ENCODE measurements at places on chromosomes 5 and 9.

DNA sequence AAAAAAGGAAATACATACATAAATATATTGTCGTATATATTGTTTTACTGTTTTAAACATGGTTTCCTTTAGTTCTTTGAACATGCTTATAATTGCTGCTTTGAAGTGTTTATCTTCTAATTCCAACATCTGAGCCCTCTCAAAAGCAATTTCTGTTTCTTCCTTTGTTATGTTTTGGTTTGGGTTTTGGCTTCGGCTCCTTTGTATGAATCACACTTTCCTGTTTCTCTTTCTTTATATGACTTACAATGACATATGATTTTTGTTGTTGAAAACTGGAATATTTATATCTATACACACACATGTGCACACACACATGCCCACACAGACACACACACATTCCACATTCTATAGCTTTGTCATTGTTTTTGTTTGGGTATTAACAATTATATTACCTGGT lies 1206.7 kb downstream of the CDH12 start:
- DNase-seq: no peak

- peak; percentile 25 for DNase-seq
Measured at GRCh38 chr9:31030741-31031202, 1353.7 kb upstream of the ACO1 start.

- DNase-seq: no peak
Measured at GRCh38 chr5:156824241-156824640, 25.9 kb upstream of the PPP1R2B start.

GRCh38 chr9:99052815-99053715 lies 51.8 kb upstream of the TGFBR1 start:
- DNase-seq: no peak

DNA sequence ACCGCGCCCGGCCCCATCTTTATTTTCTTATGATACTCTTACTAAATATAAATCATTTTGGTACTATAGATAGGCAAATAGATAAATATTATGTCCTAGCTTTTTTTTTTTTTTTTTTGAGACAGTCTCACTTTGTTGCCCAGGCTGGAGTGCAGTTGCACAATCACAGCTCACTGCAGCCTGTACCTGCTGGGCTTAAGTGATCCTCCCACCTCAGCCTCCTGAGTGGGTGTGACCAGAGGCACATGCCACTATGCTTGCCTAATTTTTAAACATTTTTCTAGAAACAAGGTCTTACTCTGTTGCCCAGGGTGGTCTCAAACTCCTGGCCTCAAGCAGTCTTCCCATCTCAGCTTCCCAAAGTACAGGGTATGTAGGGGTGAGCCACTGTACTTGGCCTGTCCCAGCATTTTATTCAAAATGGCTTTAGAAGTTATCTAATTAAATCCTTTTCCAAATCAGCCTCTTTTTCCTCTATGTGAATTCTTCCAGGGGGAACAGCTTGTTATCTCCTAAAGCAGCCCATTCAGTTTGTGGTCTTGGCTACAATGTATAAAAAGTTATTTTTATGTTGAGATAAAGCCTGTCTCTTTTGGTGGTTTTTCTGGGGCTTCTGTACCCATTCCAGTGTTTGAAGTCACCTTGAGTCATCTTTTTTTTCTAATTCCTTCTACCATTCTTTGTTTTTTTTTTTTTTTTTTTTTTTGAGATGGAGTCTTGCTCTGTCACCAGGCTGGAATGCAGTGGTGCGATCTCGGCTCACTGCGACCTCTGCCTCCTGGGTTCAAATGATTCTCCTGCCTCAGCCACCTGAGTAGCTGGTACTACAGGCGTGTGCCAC lies 12.1 kb downstream of the MELK start:
- DNase-seq: peak; percentile 84

- DNase-seq: no peak
Measured at GRCh38 chr9:127543221-127543620, 68.9 kb upstream of the STXBP1 start.

GRCh38 chr5:74233571-74233970 lies 407.0 kb downstream of the ENC1 start:
- peak; percentile 19 for DNase-seq

DNA sequence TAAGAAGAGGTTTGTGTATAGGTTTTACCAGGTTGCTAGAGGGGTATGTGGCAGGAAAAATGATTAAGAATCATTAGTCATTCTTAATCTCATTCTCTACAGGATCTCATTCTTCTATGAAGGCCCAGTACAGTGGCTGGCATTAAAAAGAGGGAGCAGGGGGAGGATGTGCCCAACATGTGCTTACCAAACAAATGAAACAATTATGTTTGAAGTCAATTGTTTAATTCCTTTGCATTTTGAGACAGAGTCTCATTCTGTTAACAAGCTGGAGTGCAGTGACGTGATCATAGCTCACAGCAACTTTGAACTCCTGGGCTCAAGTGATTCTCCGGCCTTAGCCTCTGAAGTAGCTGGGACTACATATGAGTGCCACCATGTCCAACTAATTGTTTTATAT lies 23.0 kb downstream of the FNIP1 start:
- DNase-seq: no peak

DNA sequence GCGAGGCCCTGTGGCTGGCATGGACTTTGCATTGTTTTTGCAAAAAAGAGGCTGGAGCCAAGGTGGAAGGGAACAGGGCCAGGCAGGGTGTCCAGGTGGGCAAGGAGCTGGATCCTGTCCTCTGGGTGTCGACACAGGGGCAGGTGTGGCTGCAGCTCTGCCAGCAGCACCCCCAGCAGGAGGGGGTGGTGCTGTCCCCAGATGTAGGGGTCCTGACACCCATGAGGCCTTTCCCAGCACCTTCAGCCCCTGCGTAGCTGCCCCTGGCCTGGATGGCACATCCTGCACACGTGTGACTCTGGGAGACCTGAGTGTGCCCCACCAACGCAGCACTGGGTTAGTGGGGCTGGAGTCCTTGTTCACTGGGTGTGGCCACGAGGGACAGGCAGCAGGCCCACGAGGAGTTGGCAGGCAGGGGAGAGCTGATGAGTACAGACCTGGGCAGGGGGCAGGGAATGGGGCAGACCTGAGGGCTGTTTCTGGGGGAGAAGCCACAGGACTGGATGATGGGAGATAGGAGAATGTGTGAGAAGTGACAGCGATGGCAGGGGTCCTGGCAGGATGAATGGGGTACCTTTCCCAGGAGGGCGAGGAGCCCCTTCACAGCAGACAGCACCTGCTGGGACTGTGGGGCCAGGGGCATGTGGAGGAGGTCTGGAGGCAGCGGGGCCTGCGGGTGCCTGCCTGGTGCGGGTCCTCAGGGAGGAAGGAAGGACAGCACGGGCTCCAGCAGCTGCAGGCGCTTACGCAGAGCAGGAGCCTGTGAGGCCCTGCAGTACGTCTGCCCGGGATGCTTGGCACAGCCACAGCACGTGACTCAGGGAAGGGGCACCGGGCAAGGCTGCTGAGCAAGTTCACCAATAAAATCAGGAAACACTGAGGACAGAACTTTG lies 3.6 kb upstream of the RASGEF1C start:
- DNase-seq: no peak

DNA sequence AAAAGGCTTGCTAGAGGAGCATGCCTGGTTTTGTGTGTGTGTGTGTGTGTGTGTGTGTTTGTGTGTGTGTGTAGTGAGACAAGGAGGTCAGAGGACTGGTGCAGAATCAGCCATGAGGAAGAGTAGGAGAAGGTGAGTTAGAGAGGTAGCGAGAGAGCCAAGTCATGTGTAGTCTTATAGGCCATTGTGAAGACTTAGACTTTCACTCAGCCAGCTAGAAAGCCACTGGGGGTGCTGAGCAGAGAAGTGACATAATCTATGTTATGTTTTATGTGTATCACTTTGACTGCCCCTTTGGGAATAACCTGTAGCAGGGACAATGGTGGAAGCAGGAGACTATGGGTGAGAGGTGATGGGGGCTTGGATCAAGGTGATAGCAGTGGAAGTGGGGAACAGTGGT lies 180.5 kb upstream of the CLINT1 start:
- no peak for DNase-seq

DNA sequence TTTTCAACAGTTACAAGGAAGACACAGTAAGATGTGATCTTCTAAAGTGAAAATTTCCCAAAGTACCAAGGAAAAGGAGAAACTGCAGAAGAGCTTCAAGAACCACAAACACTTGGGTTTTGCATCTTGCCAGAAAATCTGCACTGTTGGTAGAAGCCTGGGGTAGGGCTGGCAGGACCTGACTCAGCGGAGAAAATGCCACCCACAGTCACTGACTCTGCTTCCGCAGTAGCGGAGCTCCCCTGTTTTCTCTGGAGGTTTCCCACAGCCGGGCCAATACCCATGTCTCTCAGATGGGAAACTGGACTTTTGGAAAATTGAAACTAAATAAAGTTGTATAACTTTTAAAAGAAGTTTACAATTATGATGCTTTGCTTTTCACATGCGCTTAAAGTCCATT lies 104.2 kb downstream of the MEF2C start:
- DNase-seq: no peak

- peak; percentile 92 for DNase-seq
Measured at GRCh38 chr5:167633931-167634341, 657.5 kb upstream of the WWC1 start.

- no peak for DNase-seq
Measured at GRCh38 chr5:33925278-33925677, 10.9 kb upstream of the RXFP3 start.

DNA sequence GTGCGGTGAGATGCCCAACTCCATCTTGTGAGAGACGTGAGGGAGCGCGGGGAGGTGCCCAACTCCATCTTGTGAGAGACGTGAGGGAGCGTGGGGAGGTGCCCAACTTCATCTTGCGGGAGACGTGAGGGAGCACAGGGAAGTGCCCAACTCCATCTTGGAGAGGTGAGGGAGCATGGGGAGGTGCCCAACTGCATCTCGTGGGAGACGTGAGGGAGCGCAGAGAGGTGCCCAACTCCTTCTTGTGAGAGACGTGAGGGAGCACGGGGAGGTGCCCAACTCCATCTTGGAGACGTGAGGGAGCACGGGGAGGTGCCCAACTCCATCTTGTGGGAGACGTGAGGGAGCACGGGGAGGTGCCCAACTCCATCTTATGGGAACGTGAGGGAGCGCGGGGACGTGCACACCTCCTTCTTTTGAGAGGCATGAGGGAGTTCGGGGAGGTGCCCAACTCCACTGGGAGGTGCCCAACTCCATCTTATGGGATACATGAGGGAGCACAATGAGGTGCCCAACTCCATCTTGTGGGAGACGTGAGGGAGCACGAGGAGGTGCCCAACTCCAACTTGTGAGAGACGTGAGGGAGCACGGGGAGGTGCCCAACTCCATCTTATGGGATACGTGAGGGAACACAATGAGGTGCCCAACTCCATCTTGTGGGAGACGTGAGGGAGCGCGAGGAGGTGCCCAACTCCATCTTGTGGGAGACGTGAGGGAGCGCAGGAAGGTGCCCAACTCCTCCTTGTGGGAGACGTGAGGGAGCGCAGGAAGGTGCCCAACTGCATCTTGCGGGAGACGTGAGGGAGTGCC lies 235.4 kb downstream of the CACNA1B start:
- DNase-seq: no peak

- DNase-seq: no peak
Measured at GRCh38 chr5:180594311-180595045, 3.2 kb upstream of the SCGB3A1 start.

- peak; percentile 59 for DNase-seq
Measured at GRCh38 chr9:35658137-35658967, at the start of gene CCDC107. Gene CCDC107, plus strand, starts transcription at chr9:35658292. Its CDS starts 88 bp downstream, at chr9:35658380.

- DNase-seq: peak; percentile 80
Measured at GRCh38 chr9:86407022-86407421, 52.8 kb upstream of the TUT7 start.

DNA sequence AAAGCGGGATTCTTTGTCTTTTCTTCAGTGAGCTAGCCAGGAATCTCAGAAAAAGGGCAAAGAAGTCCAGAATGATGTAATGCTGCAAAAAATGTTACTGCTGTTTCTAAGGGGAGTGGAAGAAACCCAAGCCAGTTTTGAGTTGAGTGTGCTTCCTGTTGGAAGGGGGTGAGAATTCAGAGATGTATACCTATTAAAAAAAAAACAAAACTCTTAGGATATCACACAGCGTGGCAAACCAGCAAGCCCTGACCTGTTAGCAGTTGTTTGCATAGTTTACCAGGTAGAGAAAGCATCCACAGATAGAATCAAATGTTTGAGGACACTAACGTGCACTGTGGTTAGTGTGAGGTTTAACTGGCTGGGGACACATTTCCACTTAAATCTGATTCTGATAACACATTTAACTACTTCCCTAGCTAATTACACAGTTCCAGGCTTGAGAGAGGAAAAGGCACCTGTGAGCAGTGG lies 11.4 kb downstream of the BASP1 start:
- no peak for DNase-seq

- DNase-seq: peak; percentile 69
Measured at GRCh38 chr5:122845229-122846050, at the start of gene SNX24. Gene SNX24, plus strand, starts transcription at chr5:122845613. Its CDS starts 21 bp downstream, at chr5:122845634.

DNA sequence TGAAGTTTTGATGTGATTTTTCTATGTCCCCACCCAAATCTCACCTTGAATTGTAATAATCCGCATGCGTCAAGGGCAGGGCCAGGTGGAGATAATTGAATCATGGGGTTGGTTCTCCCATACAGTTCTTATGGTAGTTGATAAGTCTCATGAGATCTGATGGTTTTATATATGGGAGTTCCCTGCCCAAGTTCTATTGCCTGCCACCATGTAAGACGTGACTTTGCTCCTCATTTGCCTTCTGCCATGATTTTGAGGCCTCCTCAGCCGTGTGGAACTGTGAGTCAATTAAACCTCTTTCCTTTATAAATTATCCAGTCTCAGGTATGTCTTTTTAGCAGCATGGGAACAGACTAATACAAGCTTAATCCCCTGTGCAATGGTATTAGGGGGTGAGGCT lies 25.5 kb upstream of the RAI14 start:
- DNase-seq: no peak

GRCh38 chr5:59795141-59795540 lies 98.4 kb downstream of the PDE4D start:
- no peak for DNase-seq

DNA sequence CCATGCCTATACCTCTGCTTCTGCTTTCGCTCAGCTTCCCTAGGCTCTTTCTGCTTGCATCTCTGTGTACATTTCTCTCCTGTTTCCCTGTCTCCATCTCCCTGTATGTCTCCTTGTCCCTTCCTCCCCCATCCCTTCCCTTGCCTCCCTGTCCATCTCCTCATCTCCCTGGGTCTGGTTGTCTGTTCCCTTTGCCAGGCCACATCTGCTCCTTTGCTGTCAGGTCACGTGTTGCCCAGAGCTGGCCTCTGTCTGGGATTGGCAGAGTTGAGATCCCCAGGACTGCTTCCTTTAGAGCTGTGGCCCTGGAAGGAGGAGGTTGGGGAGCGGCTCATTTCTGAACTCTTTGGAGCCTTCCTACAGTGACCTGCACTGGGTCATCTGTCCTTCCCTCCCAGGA lies 31.8 kb upstream of the PTGS1 start:
- DNase-seq: no peak

DNA sequence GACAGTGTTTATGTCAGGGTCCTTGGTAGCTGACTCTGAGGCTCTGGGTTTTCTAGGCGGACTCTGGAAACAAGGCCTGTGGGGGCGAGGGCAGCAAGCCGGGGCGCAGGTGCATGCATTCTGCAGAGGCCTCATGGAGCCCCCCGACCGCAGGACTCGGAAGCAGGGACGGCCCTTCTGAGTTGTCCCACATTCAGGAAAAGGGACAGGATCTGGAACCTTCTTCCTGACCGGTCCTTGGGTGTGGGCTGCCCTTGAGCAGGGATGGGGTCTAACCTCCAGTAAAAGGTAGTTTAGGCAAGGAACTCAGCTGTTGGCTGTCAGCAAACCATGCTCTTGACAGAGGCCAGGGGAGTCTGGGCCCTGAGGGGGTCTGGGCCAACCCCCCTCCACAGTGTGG lies 7.4 kb upstream of the COL5A1 start:
- DNase-seq: no peak
